ENCODE measurements at places on chromosomes 2 and 18.

- no peak for DNase-seq
Observed at GRCh38 chr2:54954705-54955357, 95.4 kb downstream of the RTN4 start.

DNA sequence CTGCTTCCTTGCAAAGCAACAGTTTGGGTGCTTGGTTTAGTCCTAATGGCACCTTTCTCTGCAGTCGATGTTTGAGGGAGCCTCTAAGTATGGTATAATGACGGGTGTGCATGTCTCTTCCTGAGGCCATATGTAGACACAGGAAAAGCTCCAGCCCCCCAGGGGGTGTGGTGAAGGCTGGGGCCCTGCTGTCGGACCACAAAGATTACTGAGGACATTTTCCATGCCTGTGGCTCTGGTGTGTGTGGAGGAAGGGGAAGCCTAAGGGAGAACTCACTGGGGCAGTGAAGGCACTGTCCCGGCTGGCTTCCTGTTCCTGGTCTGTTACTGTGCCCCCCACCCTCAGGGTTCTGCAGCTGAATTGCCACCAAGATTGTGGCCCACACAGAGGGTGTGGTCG lies 187.1 kb downstream of the FHOD3 start:
- no peak for DNase-seq

GRCh38 chr2:12754643-12755042 lies 37.9 kb downstream of the TRIB2 start:
- DNase-seq: no peak

- no peak for DNase-seq
Observed at GRCh38 chr2:161063946-161064306, 96.3 kb upstream of the TANK start.

DNA sequence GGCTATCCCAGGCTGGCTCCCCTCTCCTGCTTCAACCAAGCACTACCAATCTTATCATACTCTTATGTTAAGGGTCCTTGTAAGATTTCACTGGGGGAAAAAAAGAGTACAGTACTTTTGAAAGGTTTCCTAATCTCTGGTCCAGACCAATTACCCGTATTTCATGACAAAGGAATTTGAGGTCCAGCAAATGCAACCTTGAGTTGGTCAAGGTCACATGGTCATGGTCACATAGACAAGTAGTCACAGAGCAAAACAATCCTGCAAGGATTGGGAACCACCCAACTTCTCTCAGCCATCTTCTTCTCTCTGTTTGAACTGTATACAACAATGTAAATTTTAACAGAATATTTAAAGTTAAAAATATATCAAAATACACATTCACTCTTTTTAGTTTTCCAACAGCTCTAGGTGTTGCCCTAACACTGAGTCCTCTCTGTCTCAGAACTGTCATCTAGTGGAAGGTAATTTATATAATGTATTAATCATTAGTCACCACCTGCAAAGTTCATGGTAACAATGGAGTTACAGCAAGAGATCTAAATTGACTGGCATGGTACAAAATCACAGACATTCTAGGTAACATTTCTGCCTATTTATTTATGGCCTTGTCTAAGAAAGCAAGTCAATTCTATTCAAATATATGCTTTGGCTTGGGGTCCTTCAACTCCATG lies 21.5 kb downstream of the DTNB start:
- no peak for DNase-seq

GRCh38 chr2:67446491-67446911 lies 49.4 kb downstream of the ETAA1 start:
- DNase-seq: no peak

DNA sequence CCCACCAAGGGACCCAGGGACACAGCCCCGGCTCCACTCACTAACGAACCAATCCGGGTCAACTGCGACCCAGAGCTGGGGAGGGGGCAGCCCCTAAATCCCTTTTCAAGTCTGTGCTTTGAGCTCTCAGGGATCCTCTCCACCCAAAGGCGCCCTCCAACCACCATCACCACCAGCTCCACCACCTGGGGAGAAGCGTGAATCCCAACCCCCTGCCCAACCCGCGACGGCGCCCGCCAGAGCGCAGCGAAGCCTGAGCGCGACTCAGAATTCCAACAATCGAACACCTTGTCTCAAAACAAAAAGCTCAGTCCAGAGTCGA lies 497 bp downstream of the DSC3 start:
- DNase-seq: no peak

- DNase-seq: no peak
Observed at GRCh38 chr2:64274399-64275173, 130.4 kb upstream of the PELI1 start.

- DNase-seq: no peak
Observed at GRCh38 chr18:33712719-33713118, 134.7 kb downstream of the ASXL3 start.

- no peak for DNase-seq
Observed at GRCh38 chr2:121888189-121888557, 132.7 kb downstream of the TSN start.

GRCh38 chr2:175732531-175732930 lies 269.5 kb downstream of the LNPK start:
- no peak for DNase-seq

DNA sequence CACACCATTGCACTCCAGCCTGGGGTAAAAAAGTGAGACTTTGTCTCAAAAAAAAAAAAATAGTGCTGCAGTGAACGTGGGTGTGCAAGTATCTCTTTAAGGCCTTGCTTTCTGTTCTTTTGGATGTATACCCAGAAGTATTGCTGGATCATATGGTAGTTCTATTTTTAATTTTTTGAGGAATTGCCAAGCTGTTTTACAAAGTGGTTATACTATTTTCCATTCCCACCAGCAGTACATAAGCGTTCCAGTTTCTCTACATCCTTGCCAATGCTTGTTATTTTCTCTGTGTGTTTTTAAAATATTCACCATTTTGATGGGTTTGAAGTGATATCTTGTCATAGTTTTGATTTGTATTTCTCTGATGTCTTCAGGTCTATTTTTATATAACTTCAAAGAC lies 13.1 kb downstream of the ARMC9 start:
- no peak for DNase-seq
